ENCODE measurements at places on chromosomes 7 and 10.
A peak's percentile ranks its signal among the peaks of the same experiment; 100 is the strongest.

- no peak for DNase-seq
Measured at GRCh38 chr10:88810196-88810961, 7.8 kb downstream of the LIPM start.

DNA sequence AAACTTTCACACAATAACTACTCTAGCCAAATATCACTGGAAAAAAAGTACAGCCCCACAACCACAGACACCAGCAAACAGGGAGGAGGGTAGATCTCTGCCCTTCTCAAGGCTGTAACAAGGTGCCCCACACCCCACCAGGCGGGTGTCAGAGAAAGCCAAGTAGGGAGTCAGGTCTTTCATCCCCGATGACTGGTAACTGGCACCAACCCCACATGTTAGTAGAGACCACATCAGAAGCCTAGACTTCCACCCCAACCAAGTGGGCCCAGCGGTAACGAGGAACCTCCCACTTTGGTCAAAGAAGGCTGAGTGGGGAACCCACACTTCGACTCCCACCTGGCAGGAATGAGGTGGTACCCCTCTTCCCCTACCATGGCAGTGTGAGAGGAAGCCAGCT is 16.4 kb upstream of the RUFY2 start:
- peak; percentile 12 for DNase-seq

GRCh38 chr7:96120445-96121225 is 201.3 kb downstream of the SLC25A13 start:
- DNase-seq, result no peak

- DNase-seq, result no peak
Measured at GRCh38 chr7:106968160-106968559, 76.3 kb upstream of the PRKAR2B start.

DNA sequence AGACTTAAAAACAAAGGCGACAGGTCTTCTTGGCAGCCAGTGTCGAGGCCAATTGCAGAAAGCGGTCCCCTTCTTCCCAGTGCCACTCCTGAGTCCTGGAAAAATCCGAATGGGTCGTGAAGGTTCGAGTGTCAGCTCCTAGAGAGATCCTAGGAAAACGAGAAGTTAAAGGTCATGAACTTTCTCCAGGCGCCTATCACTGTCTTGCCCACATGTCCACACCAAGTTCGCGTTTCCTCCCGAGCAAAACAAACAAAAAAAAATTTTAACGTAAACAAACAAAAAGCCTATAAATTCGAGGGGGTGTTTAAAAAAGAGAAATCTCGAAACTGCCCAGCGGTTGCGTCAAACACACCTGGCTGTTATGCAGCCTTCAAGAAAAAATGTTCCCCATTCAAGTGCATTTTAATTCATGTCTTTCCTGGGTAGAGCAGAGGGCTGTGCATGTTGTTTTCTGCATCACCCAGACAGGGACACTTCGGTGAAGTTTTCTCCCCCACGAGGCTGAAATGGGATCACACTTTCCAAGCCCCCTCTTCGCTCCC is 1.5 kb downstream of the ARHGAP21 start:
- DNase-seq, result no peak

DNA sequence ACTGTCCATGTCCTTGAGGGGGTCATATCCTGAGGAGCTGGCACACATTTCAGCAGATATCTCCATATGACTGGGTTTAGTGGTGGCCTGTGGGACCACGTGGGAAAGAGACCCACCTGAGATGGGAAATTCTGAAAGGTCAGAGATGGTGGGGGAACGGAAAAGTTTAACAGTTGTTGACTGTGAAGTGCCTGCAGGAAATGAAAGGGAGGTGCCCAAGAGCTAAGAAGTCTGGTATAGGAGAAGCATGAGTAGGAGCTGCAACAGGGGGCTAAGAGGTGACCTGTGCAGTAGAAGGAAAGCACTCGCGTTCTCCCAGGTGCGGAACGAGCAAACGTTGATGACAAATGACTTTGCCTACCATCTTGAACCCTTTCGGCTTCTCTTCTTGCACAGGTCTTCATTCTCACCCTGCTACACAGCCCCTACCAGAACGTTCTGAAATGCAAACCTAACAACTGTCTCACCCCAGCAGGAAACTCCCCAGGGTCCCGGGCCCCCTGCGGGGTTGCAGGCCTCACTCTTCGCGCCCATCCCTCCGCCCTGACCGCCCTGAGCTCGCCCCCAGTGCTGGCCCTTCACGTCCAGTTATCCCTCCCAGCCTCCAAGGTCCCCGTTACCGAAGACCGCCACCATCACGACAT is 9.8 kb upstream of the FXYD4 start:
- DNase-seq, result peak; percentile 12

GRCh38 chr7:112161253-112162141 is 44.7 kb downstream of the DOCK4 start:
- no peak for DNase-seq

DNA sequence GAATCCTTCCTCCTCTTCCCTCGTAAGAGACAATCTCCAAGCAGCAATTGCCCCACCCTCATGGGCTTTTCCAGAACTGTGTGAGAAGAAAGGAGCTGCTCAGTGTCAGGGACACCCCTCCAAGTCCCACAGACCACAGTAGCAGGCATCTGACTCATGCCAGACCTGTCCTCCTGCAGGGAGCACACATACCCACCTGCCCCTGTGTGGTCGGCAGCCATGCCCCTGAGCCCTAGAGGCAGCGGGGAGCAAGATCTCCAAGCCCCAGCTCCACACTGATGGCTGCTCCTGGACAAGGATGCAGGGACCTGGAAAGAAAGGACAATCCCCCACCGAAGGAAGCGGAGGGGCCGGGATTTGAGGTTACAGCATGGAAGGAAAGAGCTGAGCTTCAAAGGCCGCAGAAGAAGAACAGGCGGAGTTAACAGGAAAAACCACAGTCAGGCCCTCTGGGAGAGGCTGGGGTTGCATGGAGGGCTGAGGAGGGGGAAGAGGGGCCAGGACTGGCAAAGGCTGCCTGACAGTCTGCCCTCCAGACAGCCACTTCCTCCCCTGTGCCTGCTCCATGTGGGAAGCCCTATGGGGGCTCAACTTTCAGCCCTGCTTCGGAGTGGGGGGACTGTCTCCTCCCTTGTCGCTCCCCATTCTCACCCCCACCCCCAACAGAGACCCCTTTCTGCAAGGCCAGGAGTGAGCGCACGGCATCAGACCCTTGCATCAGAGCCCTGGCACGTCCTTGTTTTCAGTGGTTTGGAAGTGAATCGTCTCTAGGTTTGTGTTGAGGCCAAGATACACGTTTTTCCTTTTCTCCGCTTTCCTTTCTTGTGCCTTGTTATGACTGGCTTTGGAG is 46.8 kb downstream of the ASB13 start:
- DNase-seq, result no peak

DNA sequence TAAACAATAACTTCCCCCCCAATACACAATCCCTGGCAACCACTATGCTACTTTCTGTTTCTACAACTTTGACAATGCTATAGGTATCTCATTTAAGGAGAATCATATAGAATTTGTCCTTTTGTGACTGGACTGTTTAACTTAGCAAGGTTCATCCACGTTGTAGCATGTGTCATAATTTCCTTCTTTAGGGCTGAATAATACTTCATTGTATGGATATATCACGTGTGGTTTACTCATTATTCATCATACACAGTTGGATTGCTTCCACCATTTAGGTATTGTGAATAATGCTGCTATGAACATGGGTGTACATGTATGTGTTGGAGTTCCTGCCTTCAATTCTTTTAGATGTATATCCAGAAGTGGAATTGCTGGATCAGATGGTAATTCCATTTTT is 111.0 kb downstream of the LMBR1 start:
- no peak for DNase-seq

DNA sequence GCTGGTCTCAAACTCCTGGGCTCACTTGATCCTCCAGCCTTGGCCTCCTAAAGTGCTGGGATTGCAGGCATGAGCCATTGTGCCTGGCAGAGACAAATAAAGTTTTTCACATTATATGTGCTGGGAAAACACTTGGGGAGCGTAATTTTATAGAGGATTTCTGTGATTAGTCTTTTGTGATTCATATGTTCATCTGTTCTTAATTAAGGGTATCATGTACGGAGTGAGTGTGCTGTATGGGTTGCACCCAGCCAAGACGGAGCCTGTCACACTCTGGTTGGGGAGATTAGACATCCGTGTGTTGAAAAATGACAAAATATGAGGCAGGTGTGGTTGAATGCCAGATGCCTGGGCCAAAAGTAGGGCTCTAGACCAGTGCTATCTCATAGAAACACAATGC is 10.3 kb downstream of the ADRB1 start:
- DNase-seq, result no peak

- no peak for DNase-seq
Measured at GRCh38 chr10:95211606-95212279, 17.7 kb downstream of the ACSM6 start.

DNA sequence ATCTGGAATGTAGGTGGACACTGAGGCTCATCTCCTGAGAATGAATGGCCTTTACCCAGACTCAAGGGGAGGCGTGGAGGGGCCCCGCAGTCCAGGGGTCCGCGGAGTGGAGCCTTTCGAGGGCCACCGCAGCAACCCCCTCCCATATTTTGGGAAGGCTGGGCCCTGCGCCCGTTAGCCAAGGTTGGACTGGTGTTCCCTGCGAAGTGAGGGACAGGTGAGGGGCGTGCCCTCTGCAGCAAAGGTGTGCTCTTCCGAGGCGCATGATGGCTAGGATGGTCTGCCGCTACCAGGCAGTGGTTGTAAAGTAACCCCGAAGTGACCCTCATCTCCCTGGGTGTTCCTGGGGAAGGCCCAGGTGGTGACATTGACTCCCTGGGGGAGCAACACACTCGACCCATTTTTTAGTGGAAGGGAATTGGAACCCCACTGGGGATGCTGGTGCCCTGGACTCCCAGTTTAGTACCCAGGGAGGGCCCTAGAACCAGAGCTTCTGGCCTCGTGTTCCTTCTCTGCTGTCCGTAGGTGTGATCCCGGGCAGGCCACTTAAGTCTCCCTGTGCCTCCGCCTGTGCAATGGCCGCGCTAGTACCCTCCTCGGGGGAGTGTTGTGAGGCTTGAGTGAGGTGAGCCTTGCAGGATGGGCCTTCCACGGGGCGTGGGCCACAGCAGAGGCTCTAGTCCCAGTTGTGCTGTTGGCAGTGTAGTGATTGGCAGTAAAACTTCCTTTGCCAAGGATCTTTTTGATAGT is 779 bp downstream of the FAM241B start:
- DNase-seq, result no peak

DNA sequence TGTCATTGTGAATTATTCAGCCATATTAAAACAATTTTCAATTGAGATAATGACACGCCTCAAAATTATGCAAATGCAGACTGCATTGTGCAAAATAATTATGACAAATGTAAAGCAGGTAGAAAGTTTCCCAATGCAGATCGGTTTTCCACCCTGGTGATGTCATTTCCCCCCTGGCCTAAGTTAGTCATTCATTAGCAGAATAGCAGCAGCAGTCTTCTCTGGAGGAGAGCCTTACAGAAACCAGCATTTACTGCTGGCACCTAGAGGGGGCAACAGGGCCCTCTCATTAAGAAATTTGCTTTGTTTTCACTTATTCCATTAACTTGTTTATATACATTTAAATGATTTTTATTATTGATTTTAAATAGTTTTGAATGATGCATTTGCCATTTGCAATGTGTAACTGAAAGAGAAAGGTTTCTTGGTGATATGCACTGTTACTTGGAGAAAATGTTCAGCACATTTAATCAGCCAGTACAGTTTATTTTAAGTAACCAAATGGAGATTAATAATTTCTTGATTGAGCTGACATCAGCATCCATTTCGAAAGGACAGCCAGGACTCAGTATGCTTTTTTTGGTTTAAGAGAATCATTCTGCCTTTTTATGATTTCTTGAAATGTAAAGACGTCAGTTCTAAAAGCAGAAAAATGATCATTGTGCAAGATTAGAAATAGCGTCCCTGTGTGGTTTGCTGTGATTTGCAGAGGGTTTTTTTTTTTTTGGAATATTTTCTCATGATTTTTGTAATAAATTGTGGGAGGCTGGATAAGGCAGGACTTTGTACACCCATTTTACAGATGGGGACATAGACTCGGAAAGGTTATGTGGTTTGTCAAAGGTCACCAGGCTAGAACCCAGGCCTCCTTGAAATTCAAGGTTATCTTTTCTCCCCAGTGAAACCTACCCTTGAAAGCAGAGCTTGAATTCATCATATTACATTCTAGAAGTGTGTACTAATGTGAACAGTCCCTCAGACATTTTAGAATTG is 3.5 kb downstream of the ARID5B start:
- DNase-seq, result no peak

GRCh38 chr10:110168601-110169481 is 38.6 kb upstream of the MXI1 start:
- DNase-seq, result no peak
